ENCODE measurements at places on chromosomes 3 and 15.

DNA sequence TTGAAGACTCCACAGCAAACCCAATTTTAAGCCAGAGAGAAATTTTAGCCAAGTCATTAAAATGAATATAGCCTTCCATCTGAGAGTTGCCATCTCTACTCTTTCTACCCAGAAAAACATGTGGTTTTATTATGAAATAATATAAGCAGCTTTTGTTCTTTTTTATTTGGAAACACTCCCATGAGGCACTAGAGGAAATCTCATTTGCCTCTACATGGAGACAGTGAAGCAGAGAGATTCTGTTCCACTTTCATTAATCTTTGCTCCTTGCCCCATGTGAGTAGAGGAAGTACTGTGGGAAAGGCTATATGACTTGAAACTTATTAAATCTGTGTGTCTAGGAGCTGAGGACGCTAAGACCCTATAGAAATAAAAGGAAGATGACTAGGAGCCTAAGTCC lies 111.1 kb downstream of the P3H2 start:
- DNase-seq: peak; percentile 40

DNA sequence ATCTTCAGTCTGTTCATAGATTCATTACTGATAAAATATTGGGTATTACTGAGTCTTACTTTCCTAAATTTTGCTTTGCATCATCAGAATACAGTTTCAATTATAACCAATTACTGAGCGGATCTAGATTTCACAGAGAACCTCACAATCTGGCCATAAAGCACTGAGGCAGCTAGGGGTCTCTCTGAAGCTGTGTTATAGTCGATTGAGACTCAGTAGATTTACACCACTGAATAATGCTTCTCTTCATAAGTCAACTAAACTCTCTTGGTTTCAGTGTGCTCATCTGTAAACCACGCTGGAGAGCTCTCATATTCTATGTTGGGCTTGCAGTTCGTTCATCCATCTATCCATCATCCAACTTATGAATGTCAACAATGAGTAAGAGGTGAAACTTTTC lies 180.6 kb downstream of the GREM1 start:
- DNase-seq: no peak

DNA sequence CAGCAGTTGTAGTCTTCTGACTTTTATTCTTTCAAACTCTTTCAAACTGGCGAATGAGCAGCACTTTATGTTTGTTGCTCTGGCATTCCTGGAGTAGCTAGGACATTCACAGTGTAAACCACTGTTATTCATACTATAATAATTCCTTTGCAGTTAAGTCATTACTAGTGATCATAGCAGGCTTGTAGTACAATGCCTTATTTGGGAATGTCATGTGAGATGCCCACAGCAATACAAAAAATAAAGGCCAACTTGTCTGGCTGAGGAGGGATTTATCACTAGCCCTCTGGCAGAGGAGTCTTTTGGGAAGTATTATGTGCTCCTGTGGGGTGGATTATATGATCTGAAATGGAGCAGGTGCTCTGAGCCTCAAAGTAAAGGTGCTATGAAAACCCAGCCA lies 197.2 kb downstream of the VGLL3 start:
- DNase-seq: peak; percentile 95

DNA sequence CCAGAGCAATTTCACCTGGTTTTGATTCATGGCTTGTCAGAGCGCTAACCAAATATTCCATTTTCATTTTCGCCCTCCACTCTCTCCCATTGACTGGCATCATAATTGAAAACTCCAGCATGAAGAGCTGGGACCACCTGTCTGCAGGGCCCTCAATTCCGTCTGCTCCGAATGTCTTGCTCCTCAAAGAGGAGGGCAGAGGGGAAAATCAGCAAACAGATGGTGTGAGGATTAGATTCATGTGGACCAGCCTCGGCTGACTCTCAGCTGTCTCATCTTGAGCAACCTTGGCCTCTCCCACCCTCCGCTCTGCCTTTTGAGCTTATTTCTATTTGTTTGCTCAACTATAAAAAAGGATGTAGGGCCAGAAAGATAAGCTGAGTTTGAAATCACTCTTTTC lies 512.2 kb upstream of the PPP2R3A start:
- DNase-seq: no peak

GRCh38 chr15:58519516-58519915 lies 87.7 kb downstream of the LIPC start:
- DNase-seq: no peak

DNA sequence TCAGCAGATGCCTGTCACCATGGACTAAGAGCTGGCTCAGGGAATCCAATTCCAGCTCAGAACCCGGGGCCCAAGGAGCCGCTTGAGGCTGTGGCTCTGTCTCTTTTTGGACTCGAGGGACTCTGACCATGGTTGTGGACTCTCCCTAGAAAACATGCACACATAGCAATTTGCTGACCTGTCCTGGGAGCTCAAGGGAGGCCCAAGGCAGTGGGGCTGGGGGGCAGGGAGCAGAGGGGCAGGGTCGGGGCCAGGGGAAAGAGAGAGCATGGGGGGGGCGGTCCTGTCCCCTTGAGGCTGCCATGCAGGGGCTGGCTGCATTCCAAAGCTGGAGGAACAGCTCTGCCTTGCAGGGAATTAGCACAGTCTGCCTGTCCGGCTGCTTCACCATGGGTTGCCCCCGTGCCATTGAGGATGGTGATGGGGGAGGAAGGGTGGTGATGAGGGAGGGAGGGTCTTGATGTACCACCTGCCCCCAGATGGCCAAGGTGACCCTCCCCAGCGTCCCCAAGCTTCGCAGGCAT lies 190.1 kb downstream of the GOLGA6L6 start:
- DNase-seq: no peak

GRCh38 chr3:34256021-34256420 lies 457.6 kb downstream of the PDCD6IP start:
- no peak for DNase-seq

DNA sequence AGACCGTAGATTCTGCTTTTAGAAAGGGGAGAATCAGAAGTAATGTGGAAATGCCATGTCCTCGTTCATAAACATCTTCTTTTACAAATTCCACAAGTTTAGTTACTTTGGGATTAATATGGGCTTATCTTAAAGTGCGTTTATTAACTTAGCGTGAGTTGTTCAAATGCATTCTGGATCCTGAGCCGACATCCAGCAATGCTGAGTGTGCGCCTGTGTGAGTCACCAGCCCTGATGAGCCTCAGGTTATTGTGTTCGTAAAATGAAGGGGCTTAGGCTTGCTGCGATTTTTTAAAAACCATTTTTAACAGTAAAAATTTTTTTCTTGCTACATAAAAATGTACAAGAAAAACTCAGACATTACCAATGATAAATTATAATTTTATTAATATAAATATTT lies 57.9 kb downstream of the TFRC start:
- no peak for DNase-seq

- DNase-seq: no peak
Observed at GRCh38 chr3:17023006-17023664, 138.4 kb downstream of the PLCL2 start.

- no peak for DNase-seq
Observed at GRCh38 chr3:120765830-120766493, 23.4 kb downstream of the GTF2E1 start.

DNA sequence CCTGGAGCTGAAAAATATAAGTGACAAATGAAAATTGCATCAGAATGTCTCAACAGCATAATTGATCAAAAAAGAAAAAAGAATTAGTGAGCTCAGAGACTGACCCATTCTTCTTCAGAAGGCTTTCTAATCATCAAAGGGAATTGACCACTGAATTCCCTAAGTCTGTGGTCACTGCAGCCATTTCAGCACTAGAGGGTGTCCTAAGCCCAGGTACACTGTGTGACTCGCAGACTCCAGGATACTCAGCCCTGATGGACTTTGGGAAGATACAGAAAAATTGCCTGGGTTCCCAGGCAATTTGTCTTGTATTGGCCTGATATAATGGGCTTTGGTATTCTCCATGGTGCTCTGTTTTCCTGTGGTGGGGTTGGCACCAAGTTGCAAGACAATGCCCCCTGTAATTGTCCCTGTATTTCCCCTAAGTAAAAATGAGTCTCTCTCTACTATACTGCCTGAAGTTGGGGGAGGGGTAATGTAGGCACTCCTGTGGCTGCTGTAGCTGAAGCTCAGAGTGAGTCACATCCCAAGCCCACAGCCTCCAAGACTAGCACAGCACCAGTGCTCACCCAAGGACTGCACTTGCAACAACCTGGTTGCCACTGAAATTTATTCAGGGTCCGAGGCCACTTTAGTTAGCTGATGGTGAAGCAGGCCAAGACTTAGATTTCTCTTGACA lies 256.0 kb upstream of the STAC start:
- DNase-seq: peak; percentile 20

- DNase-seq: no peak
Observed at GRCh38 chr3:29370476-29371420, 89.9 kb downstream of the RBMS3 start.

DNA sequence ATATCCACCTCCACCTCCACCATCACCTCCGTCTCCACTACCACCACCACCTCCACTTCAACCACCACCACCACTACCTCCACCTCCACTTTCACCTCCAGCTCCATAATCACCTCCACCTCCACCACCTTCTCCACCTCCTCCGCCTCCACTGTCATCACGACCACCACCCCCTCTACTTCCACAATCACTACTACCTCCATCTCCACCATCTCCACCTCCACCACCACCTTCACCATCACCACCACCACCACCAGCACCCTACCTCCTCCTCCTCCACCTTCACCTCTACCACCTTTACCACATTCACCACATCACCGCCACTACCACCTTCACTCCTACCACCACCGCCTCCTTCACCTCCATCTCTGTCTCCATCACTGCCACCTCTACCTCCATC lies 435.7 kb downstream of the MCTP2 start:
- no peak for DNase-seq

GRCh38 chr15:27744641-27745040 lies 354.5 kb downstream of the OCA2 start:
- no peak for DNase-seq

DNA sequence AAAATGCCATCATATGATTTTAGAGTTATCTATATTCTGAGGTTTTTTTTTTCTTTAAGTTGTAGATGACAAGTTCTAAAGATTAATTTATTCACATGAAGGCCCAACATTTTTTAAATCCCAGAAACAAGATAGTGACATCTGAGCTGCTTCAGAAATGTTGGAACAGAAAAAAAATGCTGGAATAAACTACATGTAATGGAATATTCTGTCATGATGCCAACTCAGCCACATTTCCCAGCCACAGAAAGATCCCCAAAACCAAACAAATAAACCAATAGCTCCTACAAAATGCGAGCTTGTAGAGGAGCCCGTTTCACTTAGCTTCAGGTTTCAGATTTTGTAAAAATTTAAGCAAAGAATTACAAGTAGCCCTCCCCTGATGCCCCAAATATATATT lies 111.0 kb upstream of the MYO5C start:
- DNase-seq: peak; percentile 62

DNA sequence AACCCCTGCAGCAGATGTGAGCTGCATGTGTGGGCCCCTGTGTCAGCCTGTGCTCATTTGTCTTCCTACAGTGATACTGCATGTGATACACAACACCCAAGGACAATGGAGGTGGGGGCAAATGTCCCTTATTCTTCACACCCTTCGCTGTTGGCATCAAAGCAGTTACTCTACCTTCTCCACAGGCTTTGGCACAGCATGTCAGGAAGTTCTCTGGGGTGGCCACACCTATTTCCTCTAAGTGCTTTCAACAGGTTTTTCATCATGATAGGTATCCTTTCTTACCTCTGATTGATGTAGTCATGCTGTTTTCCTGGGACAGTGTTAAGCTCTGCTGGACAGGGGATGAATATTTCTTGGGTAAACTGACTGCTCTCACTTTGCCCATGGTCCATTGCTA lies 29.5 kb downstream of the ZNF662 start:
- DNase-seq: no peak

DNA sequence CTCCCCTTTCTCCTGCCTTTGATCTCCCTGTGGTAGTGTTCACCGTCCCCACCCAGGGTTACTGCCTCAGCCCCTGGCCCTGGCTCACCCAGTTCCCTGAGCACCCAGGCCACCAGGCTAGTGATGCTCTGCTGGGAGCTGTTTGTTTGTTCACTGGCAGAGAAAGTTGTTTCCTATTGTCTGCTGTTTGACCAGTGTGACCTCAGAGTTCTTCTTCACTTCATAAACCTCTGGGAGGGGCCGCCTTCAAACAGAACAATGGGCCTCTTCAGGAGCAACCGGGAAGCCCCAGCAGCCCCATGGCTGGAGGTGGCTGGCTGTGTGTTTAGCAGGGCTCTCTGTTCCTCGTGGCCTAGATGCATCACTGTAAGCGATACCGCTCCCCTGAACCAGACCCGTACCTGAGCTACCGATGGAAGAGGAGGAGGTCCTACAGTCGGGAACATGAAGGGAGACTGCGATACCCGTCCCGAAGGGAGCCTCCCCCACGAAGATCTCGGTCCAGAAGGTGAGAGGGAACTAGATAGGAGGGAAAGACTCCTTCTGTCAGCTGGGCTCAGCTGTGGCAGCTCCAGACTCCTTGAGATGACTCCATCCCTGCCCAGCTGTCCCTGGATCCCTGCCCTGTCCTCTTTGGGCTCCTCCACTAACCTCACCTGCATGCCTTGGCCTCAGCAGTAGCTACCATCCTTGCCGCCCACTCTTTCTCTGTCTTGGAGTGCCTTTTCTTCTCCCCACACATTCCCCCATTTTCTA lies 3.4 kb downstream of the CLK3 start:
- DNase-seq: no peak

DNA sequence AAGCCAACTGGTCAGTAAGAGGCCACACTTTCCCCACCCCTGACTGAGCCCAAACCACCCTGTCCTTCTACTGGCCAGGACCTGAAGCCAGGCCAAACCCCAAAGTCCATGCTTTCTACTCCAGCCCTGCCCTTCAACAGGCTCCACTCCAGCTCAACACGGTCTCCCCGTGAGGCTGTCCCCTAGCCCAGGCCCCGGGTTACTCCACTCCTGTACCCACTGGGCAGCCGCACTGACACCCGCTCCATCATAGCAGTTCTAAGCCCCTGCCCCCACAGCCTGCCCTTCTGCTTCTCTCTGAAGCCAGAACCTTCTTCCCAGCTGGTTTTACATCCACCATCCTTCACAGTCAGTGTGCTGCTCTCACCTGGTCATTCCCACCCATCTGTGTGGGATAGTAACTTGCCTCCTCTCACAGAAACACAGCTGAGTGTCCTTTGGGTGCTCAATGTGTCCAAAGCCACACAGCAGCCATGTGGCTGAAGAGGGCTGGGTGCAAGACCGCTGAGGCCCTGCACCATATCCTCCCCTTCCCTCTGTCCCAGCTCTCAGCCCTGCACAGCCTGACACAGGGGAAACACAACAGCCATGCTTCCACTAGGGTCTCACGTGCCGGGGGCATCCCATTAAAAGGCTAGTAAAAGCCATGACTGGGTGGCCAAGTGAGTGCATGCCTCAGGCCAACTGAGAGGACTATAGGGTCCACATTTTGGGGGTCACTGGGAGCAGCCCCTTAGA lies 38.1 kb downstream of the TLE3 start:
- no peak for DNase-seq

GRCh38 chr15:62994975-62995681 lies 47.4 kb upstream of the TPM1 start:
- peak; percentile 55 for DNase-seq

DNA sequence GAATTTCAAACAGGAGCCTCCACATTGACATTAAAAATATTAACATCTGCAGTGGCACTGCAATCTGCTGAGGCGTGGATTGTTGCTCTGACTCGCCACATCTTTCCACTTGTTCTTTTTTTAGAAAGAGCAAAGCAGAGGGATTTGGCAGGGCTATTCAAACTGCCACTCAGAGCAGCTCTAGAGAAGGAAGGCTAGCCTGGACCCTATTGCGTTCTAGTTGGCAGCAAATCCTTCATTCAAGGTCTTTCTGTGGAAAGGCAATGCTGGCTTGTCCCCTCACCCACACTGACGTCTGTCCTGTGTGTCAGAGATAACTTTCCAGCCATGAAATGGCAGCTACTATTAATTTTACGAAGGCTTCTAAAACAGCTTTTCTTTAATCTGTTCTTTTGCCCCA lies 483.2 kb upstream of the SGO1 start:
- DNase-seq: no peak

- no peak for DNase-seq
Observed at GRCh38 chr3:191362524-191363090, 32.3 kb upstream of the UTS2B start.

All from fibroblast of gingiva (primary cell).